ENCODE measurements at places on chromosomes 11 and 22.
A peak's percentile ranks its signal among the peaks of the same experiment; 100 is the strongest.

DNA sequence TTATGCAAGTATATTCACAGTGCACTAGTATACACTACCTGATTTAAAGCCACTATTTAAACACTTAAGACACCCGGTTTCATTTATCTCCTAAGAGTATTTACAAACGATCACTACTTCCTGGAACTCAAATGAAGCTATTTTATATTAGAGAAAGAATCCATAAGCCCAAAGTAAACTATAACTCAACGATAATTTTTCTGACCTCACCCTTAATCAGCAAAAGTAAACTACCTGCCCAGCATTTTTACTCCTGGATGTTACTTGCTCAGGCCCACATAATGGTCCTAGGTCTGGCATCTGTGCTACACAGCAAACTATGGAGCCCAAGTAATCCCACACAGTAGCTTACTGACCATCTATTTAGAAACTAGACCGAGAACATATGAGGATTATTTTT lies 33.4 kb downstream of the TSG101 start:
- DNase-seq = no peak

- DNase-seq = no peak
Measured at GRCh38 chr11:70627219-70627618, 228.9 kb downstream of the CTTN start.

DNA sequence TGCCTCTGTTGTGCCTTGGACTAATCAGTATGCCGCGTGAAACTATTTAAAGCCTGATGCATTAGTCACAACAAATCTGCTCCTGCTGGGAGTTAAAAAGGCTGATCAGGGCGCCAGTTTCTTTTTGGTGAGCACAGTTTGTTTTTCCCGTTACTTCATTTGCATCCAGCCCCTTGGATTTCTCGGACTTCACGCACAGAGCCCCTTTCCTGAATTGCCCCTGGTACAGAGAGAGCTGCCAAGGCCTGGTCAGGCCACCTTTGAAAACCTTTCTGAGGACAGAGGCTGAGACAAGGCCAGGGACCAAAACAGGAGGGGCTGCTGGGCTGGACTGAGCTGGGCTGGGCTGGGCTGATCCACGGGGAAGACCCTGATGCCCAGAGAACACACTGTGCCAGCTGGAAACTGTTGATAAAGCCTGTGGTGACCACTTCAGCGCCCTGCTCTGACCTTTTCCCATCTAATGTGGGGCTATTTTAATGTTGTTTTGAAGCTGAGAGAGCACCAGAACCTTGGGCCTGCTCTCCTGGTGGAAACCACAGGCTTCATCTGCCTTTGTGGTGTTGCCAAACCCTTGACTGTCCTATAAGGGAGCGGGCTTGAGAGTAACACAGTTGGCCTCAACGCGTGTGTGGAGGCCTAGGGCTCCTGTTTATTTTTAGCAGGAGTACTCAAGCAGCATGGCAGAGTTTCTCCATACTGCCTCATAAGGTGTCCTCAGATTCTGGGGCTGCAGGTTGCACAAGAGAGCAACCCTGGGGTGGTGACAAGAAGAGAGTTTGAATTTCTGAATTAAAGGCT lies 44.2 kb downstream of the NAV2 start:
- peak; percentile 70 for DNase-seq

- DNase-seq = no peak
Measured at GRCh38 chr11:74237541-74237940, 66.5 kb downstream of the PPME1 start.

- no peak for DNase-seq
Measured at GRCh38 chr11:113234888-113235287, 79.5 kb upstream of the TTC12 start.

- peak; percentile 42 for DNase-seq
Measured at GRCh38 chr11:126751242-126751641, 249.3 kb downstream of the KIRREL3 start.

DNA sequence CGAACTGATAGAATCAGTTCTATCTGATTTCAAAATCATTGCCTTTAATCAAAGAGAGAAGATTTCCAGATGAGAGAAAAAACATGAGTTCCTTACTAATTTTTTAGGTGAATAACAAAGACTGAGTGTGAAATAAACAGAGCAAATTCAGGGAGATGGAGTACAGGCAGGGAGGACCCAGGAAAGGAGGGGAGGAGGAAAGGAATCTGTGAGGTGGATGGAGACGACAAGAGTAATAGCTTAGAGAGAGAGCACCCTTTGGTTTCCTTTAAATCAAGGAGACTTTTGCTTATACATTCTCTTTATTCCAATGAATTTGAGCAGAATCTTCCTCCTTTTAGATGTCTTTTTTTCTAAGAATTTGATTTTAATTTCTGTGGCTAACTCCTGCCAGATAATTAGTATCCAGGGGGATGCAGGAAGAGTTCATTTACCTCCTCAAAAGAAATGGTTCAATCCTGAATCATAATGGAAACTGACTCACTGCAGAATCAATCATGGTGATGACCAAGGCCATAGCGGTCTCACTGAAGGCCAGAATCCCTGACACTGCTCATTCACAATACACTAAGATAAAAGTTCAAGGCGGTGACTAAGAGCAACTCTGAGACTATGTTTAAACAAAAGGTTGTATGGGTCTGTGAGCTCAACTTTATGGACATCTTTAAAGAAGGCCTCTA lies 234.0 kb upstream of the ZC3H12C start:
- DNase-seq = peak; percentile 36

GRCh38 chr11:133693110-133693509 lies 152.2 kb downstream of the SPATA19 start:
- DNase-seq = no peak

GRCh38 chr11:78072455-78072854 lies 7.2 kb downstream of the NDUFC2 start:
- no peak for DNase-seq

DNA sequence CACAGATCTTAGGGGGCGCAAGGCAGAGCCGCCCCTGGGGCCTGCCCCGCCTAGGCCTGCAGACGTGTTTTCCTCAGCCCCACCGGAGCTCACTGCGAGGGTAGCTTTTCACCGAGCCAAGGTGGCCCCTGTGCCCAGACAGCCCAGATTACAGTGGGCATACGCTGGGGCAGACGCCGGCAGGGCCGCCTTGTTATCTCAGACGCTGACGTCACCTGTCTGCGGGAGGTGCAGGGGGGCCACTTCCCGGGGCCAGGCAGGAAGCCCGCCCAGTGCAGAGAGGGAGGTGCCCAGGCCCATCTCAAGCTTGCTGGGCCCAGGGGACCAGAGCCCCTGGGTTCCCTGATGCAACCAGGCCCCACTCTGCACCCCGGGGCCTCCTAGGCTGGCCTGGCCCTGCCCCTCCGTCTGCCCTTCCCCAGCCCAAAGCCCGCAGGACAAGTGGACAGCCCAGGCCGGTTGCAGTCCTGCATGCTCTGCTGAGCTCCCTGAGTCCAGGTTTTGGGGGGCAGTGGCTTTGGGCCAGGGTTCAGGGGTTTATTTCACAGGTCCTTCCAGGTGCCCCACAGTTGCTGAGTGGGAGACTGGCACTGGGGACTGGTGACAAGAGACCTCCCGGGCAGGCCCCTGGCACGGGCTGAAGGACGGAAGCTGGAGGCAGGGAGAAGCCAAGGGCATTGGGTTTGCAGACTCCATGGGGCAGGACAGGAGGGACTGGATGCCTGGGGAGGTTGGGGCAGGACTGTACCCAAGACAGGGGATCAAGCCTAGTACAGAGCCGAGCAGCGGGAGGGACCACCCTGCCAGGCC lies 38.6 kb downstream of the IGF2 start:
- DNase-seq = peak; percentile 22

DNA sequence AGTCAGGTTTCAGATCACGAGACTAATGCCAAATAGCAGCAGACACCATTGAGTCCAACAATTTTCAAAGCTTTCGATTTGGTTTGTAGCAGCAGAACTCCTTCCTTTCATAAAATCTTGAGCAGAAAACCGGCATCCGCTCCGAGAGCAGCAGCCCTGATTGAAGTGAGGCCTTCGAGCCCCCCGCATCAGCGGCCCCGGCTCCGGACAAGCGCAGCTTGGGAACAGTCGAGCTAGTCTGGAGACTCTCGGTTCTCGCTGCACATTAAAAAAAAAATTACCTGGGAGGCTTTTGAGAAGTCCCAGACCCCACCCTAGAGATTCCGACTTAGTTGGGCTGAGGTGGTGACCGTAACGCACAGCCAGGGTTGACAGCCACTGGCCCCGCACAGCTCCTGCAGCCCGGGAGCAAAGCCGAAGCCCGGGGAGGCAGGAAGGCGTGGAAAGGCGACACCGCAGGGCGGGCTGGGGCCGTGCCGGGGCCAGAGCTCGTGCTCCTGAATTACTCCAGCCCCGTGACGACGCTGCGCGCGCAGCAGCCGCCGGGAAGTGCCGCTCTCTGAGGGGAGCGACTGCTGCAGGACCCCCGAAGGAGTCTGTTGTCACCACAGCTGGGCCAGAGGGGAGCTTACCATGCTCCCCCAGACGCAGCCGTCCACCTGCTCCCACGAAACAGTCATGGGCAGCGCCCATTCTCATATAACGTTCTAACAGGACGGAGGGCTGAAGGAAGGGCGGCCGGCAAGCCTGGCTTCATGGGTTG lies 57.8 kb downstream of the SPATA19 start:
- DNase-seq = peak; percentile 13

DNA sequence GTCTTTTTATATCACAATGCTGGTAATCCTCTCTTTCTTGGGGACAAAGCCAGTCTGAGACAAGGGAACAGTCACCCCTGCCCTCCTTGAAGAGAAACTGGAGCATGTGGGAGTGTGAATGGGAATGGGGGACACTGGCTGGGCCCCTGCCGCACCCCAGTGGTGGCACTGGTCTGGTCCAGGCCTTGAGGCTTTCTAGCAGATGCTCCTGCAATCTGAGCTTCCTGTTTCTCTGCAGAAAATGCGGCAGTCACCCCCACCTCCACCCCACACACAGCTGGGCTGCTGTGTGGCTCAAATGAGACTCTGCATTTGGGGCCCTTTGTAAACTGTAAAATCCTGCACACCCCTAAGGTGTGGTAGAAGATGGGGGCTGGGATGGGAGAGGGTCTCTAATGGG lies 6.6 kb upstream of the MARK2 start:
- no peak for DNase-seq

DNA sequence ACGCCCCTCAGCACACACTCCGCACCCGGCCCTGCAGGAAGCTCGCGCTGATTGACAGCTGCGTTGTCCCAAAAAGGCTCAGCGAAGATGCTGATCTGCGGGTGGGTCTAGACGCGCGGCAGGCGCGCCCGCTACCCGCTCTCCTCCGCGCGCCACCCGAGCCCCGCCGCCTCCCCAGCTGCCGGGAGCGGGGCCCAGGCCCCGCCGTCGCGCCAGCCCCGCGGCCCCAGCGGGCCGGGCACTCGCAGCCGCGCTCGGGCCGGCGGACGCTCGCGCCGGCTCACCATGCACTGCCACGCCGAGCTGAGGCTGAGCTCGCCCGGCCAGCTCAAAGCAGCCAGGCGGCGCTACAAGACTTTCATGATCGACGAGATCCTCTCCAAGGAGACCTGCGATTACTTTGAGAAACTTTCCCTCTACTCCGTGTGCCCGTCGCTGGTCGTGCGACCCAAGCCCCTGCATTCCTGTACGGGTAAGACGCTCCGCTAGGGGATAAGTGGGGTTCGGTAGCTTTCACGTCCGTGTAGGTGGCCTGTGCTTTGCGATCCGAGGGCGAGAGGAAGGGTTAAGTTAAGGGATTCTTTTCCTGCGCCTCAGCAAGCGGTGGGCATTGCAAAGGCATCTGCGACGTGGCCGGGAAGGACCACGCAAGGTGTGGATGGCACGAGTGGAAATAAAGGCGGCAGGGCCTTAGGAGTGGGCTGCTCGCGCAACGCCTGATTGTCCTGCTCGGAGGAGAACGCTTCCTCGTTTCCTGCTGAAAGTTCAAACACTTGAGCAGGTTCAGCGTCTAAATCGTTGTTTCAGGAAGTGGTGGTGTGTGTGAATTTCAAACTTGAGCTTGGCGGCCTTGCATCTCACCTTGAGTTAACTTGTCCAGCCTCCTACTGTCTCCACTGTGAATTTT lies at the start of gene BARX2:
BARX2 (plus strand) TSS at position 98 of the 907 bp plus-strand sequence; CDS start at position 286, 188 bp downstream.
- DNase-seq = peak; percentile 51

GRCh38 chr22:45478108-45478771 lies 24.4 kb upstream of the FBLN1 start:
- peak; percentile 99 for DNase-seq

- no peak for DNase-seq
Measured at GRCh38 chr11:65869643-65870306, 2.8 kb downstream of the EFEMP2 start.

DNA sequence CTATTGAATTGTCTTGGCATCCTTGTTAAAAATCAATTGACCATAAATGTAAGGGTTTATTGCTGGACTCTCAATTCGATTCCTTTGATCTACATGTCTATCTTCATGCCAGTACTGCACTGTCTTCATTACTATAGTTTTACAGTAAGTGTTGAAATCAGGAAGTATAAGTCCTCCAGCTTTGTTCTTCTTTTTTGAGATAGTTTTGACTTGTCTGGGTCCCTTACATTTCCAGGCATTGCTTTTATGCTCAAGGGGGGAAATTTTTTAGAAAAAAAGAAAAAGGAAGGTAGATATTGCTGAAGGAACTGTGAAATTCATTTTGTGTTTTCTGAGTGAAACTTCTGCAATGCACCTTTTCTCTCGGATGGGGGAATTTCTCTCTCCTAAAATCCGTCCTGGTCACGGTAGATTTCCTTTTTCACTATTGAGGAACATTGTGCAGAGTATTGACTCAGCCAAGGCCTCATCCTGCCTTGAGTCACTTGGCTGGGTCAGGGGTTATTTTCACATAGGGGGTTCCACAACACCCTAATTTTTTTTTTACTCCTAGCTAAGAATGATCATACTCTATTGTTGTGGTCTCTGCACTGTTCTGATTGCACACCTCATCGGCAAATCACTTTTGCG lies 2.8 kb upstream of the ACER3 start:
- DNase-seq = no peak

- no peak for DNase-seq
Measured at GRCh38 chr11:64073542-64073941, 37.8 kb downstream of the FLRT1 start.

- peak; percentile 32 for DNase-seq
Measured at GRCh38 chr22:45442116-45442515, 28.6 kb downstream of the RIBC2 start.

- no peak for DNase-seq
Measured at GRCh38 chr11:34459507-34460162, 20.9 kb downstream of the CAT start.

DNA sequence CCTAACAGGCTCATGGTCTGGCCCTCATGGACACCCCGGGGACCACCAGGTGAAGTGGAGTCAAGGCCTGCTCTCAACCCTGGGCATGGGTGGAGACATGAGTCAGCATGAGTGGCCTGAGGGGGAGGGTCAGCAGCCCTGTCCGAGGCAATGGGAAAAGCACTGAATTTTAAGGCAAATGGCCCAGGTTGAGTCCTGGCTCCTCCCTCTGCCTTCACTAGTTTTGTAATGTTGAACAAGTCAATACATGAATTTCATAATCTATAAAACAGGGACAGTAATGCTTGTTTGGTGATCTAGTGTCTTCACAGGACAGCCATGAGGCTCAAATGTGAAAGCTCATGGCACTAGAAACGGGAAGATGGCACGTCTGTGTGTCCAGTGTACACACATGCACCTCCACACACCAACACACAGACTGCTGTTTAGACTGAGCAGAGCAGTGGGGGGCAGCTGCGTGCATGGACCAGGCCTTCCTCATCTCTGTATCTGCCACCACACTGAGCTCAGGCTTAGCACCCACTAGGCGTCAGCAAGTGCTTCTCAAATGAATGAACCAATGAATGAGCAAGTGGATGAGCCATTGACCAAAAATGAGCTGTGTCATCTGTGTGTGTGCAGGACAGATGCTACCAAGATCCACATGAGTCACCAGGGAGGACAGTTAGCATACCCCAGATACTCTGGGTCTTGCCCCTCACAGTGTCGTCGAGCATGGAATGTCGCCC lies 63.4 kb downstream of the NRXN2 start:
- DNase-seq = peak; percentile 100

Data from fibroblast of skin of back (primary cell).